ENCODE measurements at places on chromosomes 16 and 17. TPM values are rescaled to one million over a fixed set of nuclear protein-coding genes. Genes with fewer than 3 reads are reported as not detected.

Gene FBXO39
- 0.57 TPM for total RNA-seq

Gene CTRB1
- total RNA-seq, result not detected

Gene KCNJ18
- not detected for total RNA-seq

Gene PABPN1L
- total RNA-seq, result not detected

Gene EPX
- total RNA-seq, result not detected

Gene CAPNS2
- total RNA-seq, result 1.7 TPM

Gene C16orf74
- 12.0 TPM for total RNA-seq

Gene ARHGAP44
- total RNA-seq, result 2.3 TPM

Gene DPEP3
- total RNA-seq, result not detected

Gene SCGB1C2
- not detected for total RNA-seq

Gene CCL17
- total RNA-seq, result not detected

Gene GPR179
- total RNA-seq, result under 0.01 TPM

Gene TMEM235
- total RNA-seq, result not detected

Gene COX6A2
- not detected for total RNA-seq

Gene EFCAB5
- 1.3 TPM for total RNA-seq

Gene GNPTG
- total RNA-seq, result 80.4 TPM

Gene UNC13D
- total RNA-seq, result 0.54 TPM

Gene C16orf92
- total RNA-seq, result not detected

Gene C16orf54
- not detected for total RNA-seq

Gene MMP25
- total RNA-seq, result not detected

Gene BRIP1
- total RNA-seq, result 20.9 TPM

Gene SNX20
- not detected for total RNA-seq

Gene RGS9
- 2.5 TPM for total RNA-seq
